CD4-positive, alpha-beta memory T cell (primary cell): ENCODE measurements at places on chromosomes 11 and 22. TPM values are rescaled to one million over a fixed set of nuclear protein-coding genes. Genes with fewer than 3 reads are reported as not detected.

The OR51B2 gene
- not detected for polyA plus RNA-seq

- DNase-seq: no peak
These were observed 164.0 kb upstream of the SYT13 start for GRCh38 chr11:45450189-45450588.

The PLA2G6 gene
- polyA plus RNA-seq: 4.7 TPM

The E2F8 gene
- not detected for polyA plus RNA-seq

GRCh38 chr11:117223741-117224689 lies 7.9 kb downstream of the PCSK7 start:
- no peak for DNase-seq

The C11orf91 gene
- not detected for polyA plus RNA-seq

The MGAT3 gene
- not detected for polyA plus RNA-seq

DNA sequence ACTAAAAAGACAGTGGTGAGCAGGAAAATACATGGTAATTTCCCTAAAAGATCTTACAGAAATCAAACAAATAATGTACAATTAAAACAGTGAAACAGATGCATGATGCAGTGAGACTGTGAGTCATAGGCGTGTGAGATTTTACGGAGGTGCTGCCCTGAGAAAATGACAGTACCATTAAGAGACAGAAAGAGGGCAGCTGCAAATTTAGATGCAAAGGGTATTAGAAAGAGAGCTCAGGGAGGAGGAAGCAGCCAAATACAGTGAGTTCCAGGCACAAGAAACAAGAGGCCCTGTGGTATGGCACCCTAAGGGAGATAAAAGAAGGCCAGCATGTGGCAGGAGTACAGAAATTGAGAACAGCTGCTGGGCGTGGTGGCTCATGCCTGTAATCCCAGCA lies 88.5 kb upstream of the FIBIN start:
- no peak for DNase-seq

The WT1 gene
- not detected for polyA plus RNA-seq

The RNF26 gene
- 50.8 TPM for polyA plus RNA-seq

DNA sequence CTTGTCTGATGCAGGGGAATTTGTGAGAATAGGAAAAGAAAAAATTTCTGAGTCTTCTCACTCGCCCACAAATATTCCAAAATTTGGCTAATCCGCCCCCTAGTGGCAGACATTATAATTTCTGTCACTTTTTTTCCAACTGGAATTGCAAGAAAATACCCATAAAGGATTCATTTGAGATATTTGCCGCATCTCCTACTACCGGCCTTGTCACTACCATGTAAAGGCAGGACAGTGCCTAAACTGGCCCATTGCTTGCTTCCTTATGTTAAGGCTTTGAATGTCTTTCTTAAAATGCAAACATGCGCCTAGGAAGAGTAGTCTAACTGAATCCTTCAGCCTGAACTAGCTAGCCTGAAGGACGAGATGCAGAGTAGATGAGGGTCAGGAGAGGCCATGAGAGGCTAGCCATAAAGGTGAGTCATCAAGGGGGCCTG lies 9.3 kb upstream of the CEP295 start:
- DNase-seq: peak; percentile 42
